Stimulated activated CD4-positive, alpha-beta T cell treated with anti-CD3 and anti-CD28 coated beads, Interleukin-4, amount 100 ng/mL, for 48 hours (primary cell): ENCODE measurements at places on chromosomes 16 and 17.
A peak's percentile ranks its signal among the peaks of the same experiment; 100 is the strongest.

DNA sequence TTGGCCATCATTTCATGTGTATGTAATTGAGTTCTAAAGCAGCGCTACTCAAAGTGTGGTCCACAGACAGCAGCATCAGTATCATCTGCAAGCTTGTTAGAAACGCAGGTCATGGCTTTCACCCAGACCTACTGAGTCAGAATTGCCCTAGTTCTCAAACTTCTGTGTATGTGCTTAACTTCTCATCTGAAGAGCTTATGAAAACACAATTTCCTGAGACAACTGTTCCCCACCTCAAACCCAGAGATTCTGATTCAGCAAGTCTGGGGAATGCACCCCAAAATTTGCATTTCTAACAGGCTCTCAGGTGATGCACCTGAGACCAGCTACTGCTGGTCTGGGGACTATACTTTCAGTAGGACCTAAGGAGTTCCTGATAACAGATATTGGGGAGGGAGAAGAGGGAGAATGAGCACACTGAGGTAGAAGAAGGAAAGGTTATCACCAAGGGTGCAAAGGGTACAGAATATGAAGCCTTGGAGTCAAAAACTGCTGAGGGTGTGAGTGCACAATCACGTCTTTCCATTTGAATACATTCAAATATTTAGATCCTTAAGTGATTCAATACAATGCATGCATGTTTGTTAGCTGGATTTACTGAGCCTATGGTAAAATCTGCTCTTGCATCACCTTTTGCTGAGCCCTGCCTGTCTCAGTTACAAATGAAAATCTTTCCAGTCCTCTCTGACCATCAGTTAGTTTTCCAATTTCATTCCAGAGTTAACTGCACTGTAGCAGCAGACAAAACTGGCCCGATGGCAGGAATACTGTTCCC is 29.2 kb upstream of the SKAP1 start:
- DNase-seq = no peak

DNA sequence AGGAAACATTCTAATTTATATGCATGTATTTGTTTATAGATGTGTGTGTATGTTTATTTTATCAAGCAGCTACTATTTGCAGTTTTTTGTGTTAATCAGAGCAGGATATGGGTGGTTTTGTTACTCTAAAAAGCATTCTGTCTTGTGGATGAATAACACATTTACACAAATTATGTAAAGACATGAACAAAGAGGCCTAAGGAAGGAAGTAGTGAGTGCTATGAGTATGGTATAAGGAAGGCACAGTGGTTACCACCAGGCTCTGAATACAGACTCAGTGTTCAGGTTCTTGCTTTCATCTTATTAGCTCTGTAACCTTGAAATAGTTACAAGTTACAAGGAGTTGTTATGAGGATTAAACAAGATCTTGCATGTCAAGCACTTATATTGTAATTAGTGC is 33.9 kb downstream of the STXBP4 start:
- no peak for DNase-seq

- no peak for DNase-seq
Observed at GRCh38 chr16:8229011-8229520, 361.2 kb downstream of the TMEM114 start.

DNA sequence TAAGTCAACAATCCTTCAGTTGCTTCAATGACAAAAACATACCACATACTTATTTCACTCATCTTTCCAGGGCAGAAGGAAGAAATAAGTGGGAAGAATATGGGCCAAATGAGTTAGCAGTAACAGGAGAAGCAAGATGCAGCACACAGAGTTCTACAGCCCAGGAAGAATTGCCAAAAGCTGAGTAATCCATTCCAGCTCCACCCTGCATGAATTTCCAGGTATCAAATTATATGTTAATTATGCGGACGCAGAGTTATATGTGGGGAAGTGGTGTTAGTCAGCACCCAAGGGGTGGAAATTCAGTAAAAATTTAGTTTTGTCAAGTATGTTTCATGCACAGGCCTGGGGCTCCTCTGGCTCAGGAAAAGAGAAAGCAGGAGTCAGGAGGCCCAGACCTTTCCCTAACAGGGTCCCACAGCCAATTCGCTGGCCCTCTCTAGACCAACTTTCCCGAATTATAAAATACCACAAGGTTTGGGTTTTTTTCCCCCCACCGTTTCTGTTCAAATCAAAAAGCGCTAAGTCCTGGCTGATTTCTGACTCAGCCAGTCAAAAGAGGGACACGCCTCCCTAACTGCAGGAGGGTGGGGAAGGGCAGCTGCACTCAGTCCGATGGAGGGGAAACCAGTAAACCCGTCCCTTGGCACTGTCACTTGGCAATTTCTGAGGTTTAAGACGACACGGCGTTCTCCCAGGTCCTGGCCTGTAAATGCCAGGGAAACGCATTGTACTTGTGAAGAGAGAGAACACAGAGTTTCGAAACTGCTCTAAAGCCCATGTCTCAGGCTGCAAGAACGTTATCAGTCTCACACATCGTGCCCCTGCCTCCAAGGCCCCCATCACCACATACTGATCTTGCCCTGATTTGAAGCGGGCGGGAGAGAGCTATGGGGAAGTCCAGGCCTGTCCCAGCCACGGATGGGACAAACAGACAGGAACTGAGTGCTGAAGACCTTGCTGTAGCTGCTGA is 58.1 kb downstream of the ZFHX3 start:
- no peak for DNase-seq

GRCh38 chr16:25134166-25134700 is 22.7 kb downstream of the LCMT1 start:
- no peak for DNase-seq

DNA sequence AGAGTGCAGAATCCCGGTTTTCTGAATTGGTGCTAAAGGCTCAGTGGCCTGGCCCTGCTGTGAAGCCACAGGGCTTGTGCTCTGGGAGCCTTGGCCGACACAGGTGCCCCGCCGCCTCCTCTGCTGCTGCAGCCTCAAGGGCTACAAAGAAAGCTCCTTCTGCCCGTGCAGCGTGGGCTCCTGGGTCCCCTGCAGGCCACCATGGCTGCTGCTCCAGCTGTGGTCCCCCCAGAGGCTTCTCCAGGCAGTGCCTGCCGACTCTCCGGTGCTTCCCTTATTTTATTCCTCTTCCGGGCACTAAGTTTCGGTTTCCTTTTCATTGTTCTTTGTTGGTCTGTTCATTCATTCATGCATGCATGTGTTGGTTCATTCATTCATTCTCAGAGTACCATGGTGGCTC is 53.1 kb downstream of the CMIP start:
- no peak for DNase-seq

GRCh38 chr17:49576088-49576916 is 631 bp downstream of the NXPH3 start:
- no peak for DNase-seq

- DNase-seq = no peak
Observed at GRCh38 chr17:79563237-79564013, 47.4 kb downstream of the RBFOX3 start.

- no peak for DNase-seq
Observed at GRCh38 chr16:3202903-3203539, 15.0 kb downstream of the OR1F1 start.

DNA sequence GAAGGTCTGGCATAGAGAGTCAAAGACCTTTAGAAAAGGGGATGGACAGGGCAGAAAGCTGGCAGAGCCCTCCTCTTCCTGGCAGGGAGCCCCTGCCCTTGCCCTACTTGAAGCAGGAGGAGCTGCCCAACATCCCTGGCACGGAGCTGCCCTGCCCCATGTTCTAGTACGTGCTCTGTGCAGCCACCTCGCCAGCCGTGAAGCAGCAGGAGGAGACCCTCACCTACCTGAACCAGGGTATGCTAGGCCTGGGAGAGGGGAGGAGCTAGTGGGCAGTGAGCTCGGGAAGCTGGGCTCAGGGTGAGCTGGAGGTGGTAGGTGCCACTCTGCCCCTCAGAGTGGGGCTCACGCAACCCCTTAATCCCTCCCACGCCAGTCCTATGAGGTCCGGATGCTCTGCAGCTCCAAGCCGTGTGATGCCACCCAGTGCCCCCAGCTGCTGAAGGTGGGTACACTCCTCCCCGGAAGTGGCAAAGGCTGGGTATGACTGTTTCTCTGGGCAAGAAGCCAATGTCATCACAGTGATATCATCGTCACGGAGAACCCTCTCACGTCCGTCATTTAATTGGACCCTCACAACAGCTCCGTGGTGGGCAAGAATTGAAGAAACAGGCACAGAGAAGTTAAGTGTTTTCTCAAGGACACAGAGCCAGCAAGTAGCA is 12.7 kb upstream of the STAC2 start:
- peak; percentile 46 for DNase-seq

DNA sequence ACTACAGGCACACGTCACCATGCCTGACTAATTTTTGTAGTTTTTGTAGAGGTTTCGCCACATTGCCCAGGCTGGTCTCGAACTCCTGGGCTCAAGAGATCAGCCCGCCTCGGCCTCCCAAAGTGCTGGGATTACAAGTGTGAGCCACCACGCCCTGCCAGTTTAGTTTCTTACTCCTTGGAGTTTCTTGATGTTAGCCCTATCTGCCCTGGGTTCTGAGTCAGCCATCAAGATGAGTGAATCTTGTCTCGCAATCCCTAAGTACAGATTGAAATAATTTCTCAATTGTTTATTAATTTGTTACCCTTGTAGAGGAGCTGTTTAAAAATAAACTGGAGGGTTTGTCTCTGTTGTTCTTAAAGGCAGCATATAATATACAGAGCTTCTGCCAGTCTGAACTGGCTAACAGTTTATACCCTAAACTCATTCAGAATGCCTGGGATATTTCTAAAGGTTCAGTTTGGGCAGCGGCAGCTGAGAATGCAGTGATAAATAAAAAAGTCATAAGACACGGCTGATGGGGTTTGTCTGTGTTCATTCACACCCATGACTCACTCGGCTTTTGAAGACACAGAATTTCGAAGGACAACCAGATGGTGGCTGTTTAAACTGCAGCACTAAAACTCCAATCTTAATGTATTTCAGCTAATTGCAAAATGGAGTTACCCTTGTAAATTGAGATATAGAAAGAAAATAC is 39.6 kb downstream of the GPRC5B start:
- no peak for DNase-seq

DNA sequence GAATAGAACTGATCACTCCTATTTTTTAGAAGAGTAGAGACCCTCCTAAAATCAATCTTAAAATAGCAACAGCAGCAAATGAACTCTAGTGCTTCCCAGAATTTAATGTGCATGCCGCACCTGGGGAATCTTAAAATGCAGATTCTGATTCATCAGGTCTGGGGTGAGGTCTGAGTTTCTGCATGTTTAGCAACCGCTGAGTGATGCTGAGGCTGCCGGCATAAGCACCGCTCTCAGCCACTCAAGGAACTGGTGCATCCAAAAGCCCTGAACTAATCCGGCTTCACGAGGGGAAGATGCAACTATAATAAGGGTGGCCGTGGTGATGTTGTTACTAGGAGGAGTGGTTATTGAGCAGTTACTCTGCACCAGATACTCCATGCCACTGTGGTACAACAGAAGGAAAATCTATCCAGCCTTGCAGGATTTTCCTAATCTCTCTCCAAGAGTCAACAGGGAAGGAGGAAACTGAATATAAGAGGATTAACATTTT is 19.7 kb downstream of the SDK2 start:
- DNase-seq = no peak

DNA sequence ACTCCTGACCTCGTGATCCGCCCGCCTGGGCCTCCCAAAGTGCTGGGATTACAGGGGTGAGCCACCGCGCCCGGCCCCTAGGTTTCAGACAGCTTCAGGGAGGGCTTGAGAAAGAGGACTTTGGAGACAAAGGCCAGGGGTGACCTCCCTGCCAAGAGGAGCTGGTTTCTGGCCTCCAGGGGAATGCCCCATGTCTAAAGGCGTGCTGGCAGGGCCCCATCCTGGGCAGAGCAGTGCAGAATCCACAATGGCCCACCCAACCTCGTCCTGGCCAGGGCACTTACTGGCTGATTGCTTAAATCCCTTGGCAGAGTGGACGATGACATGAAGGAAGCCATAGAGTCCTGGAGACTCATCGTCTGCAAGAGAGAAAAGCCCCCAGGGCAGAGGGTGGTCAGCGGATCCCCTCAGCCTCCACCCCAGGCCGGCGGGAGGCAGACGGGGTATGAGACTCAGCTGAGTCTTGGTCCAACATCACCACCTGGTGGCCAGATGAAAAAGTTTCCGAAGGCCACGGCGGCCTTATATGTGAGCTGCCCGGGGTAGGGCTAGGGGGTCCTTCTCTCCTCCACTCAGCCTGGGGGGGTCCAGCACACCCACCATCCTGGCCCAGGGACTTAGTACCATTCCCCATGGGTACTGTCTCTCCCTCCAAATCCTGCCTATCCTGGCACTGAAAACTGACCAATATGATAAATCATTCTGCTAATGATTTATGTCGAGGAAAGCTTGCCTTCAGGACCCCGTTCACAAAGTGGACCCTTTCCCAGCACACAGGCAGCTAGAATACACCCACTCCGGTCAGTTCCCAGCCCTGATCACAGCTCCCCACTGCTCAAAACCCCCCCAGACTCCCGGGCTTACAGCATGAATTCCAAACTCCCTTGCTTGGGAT is 59.1 kb downstream of the TIMM22 start:
- DNase-seq = peak; percentile 27

GRCh38 chr17:44546671-44547606 is 10.3 kb upstream of the FZD2 start:
- DNase-seq = no peak

- no peak for DNase-seq
Observed at GRCh38 chr17:50470426-50470825, 1.7 kb upstream of the CHAD start.

DNA sequence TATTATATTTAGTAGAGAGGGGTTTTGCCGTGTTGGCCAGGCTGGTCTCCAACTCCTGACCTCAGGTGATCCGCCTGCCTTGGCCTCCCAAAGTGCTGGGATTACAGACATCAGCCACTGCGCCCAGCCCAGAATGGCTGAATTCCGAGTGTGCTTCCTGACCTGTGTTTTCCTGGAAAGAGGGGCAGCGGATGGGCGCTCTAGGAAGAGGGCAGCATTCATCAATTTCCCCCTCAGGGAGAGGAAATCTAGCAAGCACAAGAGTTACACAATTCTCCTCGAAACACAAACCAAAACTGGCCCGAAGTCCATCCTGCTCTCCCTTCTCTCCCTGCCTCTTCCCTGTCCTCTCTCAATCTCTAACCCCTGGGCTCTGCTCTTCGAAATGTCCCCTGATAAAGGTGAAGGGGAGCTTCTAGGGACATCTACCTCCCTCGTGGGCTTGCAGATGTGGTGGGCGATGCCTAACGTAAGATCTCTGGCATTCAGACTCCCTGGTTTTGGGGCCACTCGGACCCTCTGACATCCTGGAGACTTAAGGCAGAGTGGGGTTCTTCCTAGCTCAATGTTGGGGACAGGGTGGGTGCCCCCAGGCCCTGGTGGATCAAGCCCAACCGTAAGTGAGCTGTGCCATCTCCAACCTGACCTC is 1.0 kb downstream of the IL27 start:
- DNase-seq = no peak

- DNase-seq = no peak
Observed at GRCh38 chr17:83156408-83156807, 77.0 kb downstream of the METRNL start.

GRCh38 chr16:59169168-59169567 is 435.1 kb upstream of the GOT2 start:
- no peak for DNase-seq
